Fibroblast of skin of scalp (primary cell): ENCODE measurements at places on chromosomes 11 and 22.

GRCh38 chr11:87173185-87174039 is 135.7 kb downstream of the TMEM135 start:
- no peak for DNase-seq

- peak; percentile 91 for DNase-seq
These were observed 21.7 kb downstream of the TMPRSS13 start for GRCh38 chr11:117907276-117908108.

DNA sequence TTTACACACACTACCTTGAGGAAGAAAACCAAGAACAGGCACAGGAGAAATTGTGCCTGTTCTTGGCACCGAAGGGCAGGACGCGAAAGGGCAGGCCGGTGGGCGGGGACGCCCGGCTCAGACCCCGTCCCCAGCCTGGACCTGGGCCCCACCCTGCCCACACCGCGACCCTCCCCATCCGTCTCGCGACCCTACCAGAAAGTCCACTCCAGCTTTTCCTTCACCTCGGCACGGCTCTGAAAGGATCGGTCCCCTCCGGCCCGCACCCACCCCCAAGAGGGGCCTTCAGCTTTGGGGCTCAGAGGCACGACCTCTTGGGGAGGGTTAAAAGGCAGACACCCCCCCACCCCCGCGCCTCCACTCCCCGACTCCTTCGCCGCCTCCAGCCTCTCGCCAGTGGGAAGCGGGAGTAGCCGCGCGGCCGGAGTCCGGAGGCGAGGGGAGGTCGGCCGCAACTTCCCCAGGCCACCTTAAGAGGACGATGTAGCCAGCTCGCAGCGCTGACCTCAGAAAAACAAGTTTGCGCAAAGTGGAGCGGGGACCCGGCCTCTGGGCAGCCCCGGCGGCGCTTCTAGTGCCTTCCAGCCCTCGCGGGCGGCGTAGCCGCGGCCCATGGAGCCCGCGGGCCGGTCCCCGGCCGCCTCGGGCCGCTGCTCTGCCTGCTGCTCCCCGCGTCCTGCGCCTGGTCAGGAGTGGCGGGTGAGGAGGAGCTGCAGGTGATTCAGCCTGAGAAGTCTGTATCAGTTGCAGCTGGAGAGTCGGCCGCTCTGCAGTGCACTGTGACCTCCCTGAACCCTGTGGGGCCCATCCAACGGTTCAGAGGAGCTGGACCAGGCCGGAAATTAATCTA is 4.4 kb downstream of the SEC14L6 start:
- no peak for DNase-seq

DNA sequence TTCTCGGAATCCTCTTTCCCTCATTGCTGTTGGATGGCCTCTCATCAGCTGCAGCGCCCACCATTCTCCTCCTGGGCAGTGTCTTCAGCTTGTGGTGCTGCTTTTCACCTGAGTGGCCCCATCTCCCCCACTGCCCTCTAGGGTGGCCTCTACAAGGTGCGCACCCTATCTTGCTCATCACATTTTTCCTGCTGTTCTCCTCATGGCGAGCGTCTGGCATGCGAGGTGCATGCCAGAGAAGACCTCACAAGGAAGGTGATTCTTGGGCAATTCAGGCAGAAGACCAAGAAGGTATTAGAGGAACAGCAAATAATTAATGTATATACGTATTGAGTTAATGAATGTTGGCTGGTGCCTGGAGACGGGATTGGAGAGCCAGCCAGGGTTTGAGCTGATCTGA is 3.1 kb downstream of the AP2A2 start:
- DNase-seq = no peak

GRCh38 chr11:116073854-116074837 is 569.9 kb upstream of the CADM1 start:
- DNase-seq = peak; percentile 14

GRCh38 chr11:109371444-109372176 is 50.4 kb upstream of the C11orf87 start:
- DNase-seq = no peak

DNA sequence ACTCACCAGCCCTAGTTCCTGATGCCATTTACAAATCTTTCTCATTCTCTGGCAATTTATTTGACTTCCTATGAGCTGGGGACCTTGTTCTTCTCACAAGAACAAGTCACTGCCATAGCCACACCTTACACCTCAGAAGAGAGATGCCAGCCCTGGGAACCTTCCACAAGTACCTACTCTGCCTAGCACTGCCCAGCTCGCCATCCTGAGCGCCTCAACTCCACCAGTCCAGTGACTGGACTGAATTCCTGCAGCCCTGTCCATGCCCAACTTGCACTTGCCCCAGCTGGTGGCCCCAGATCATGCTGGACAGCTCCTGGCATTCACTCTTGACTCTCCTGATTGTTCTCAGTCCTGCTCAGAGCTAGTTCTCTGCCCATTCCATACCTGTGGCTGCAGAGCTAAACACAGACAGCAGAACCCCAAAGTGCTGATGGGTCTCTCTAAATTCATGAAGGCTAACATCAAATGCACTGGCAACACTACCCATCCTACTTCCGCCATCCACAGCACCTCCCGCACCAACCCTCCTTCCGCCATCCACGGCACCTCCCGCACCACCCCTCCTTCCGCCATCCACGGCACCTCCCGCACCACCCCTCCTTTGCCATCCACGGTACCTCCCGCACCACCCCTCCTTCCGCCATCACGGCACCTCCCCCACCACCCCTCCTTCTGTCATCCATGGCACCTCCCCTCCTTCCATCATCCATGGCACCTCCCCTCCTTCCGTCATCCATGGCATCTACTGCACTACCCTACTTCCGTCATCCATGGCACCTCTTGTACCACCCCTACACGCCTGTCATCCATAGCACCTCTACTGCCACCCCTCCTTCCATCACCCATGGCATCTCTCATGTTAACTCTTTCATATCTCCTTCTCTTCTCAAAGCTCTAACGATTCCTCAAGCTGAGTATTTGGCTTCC is 23.6 kb upstream of the SLC25A1 start:
- no peak for DNase-seq

GRCh38 chr11:87819151-87819550 is 356.1 kb downstream of the RAB38 start:
- DNase-seq = peak; percentile 1

GRCh38 chr22:20062766-20063083 is 17.3 kb upstream of the DGCR8 start:
- DNase-seq = no peak

DNA sequence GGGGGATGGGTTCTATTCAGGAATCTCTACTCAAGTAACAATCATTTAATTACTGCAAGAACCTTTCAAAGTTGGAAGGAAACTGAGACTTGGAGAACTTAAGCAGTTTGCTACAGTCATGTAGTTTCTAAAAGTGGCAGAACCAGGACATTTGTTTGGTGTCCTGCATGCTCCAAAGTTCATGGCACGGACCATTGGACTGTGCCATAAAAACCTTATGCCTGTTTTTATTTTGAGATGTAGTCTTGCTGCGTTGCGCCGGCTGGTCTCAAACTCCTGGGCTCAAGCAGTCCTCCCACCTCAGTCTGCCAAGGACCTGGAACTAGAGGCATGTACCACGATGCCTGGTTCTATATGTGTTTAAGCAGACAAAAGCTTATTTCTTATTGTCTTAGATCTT is 18.6 kb upstream of the AIFM3 start:
- no peak for DNase-seq

GRCh38 chr11:31645747-31646146 is 136.2 kb downstream of the ELP4 start:
- peak; percentile 91 for DNase-seq

DNA sequence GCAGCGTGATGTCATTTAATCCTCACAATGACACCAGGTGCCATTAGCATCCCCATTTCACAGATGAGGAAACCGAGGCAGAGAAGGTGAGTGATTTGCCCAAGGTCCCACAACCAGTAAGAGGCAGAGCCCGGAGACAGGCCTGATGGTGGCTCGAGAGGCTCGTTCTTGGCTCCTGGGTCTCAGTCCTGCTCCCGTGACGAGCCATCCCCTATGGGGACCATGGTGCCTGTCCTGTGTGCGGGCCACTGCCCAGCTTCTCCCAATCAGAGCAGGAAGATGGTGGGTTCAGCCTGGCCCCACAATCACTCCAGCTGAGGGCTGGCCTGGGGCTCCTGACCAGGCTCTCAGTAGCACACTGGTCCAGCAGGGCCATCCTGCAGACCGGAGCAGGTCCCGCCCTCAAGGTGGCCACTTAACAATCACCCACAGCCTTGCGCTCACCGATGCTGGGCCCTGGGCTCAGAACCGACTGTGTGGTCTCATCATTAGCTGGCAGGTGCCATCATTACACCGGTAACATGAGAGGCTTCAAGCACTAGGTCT is 3.6 kb downstream of the ALDH3B1 start:
- DNase-seq = no peak

DNA sequence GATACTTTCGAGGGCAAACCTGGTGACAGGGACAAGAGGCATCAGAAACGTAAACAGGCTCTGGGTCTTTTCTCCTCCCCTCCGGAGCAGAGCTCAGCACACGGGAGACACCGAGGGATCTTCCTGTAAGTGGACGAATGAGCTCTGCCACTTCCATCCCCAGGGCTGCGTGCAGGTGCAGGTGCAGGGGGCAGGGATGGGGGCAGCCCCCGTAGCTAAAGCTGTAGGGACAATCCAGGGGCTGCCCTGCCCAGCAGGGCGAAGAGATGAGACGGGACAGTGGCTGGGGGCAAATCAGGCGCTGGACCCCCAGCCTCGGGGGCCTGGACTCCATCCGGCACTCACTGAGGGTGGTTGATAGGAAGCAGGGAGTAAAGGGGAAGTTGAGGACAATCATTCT is 505.4 kb downstream of the BRD1 start:
- DNase-seq = no peak

- peak; percentile 20 for DNase-seq
These were observed 9.4 kb downstream of the OR5B21 start for GRCh38 chr11:58498464-58498863.

DNA sequence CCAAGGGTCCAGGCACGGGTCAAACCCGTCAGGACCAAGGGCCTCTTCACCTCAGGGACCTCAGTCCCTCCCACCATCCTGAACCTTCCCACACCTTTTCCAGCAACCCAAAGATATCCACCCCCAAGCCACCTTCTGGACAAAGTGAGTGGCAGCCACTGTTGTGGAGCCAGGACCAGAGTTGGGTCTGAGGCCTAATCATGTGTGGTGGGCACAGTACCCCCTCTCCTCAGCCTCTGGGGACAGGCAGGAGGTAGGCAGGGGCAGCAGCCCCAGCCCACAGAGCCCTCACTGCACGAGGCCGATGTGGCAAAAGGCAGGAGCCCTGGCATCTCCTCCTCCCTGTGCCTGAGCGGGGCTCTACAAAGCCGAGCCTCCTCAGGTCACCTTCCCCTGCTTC is 2.5 kb downstream of the KCNJ11 start:
- no peak for DNase-seq

GRCh38 chr11:73426219-73426850 is 50.1 kb downstream of the RELT start:
- DNase-seq = peak; percentile 87

GRCh38 chr11:117560780-117561530 is 233.3 kb downstream of the CEP164 start:
- DNase-seq = no peak

- DNase-seq = no peak
These were observed 3.7 kb downstream of the FGF4 start for GRCh38 chr11:69771466-69771865.

DNA sequence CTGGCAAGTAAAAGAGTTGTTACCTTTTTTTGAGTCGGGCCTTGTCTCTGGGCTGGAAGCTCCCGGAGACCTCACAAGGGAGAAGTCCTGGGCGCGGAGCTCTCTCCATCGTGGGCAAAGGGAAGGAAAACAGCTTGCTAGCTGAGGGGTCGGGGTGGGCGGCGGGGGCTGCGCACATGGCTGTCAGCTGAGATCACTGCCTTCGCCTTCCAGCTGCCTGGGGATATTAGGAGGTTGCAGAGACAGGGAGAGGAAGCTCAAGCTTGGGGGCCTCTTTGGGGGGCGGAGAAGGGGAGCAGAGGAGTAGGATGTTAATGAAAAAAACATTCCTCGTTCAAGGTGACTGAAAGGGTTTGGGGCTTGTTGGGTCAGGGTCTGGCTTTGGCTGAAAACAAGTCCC is 49.2 kb upstream of the ALX4 start:
- DNase-seq = no peak

DNA sequence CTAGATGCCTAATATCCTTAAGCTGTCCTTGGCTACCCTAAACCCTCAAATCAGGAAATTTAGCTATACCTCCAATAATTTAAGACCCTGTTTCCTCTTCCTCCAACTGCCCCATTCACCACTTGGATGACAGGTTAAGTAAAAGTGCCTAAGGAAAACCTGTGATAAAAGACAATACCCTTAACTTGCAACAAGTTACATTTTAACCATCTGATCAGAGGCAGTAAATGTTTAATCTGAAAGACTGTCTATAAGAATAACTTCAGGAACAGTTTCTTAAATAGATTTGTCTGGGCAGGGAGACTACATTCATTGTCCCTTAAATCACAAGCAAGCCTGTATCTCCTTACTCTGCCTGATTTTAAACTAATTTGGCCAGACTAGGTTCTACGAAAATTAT is 129.1 kb downstream of the APOL5 start:
- no peak for DNase-seq

- no peak for DNase-seq
These were observed 343.6 kb upstream of the CCDC90B start for GRCh38 chr11:83629775-83630174.

DNA sequence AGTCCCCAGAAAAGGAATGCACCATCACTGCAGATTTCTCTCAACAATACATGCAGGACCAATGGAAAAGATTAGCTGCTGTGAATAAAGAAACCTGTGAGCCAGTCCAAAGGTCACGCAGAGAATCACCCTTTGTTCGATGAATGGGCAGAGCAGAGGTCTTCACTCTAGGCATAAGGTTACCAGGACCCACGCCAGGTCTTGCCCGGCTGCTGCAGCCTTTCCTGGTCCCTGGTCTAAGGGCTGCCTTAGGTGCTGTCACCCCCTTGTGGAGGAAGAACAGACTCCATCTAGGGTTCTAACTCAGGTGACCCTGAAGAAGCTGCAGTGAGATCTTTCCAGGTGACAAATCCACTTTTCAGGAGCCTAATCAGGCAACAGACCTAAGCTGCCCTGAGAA is 29.0 kb upstream of the NAP1L4 start:
- DNase-seq = no peak

DNA sequence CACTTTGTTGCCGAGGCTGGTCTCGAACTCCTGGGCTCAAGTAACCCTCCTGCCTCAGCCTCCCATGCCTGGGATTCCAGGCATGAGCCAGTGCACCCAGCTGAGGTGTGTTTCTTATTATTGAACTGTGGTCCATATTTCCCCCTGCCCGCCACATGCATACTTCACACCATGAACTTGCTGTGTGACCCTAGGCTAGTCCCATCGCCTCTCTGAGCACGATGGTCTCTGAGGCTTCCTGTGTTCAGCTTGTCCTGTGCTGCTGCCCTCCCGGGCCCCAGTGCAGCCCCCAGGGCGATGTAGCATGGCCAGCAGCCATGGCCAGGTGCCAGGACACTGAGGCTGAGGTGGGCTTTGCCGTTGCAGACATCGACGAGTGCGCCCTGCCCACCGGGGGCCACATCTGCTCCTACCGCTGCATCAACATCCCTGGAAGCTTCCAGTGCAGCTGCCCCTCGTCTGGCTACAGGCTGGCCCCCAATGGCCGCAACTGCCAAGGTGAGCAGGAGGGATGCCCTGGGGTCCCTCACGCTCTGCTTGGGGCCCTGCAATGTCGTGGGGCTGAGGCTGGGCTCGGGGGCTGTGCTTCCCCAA is 45.7 kb downstream of the FBLN1 start:
- no peak for DNase-seq

- peak; percentile 80 for DNase-seq
These were observed 73.3 kb upstream of the AMPD3 start for GRCh38 chr11:10381736-10382135.
